ENCODE measurements at places on chromosomes 13 and 19. TPM values are rescaled to one million over a fixed set of nuclear protein-coding genes. Genes with fewer than 3 reads are reported as not detected.

- no peak for DNase-seq
Measured at GRCh38 chr13:66911411-66911939, 318.7 kb downstream of the PCDH9 start.

- DNase-seq, result peak; percentile 12
Measured at GRCh38 chr13:65913173-65913572, 1317.0 kb downstream of the PCDH9 start.

GRCh38 chr19:55479451-55480230, 3.2 kb downstream of the ZNF628 start:
- DNase-seq, result no peak

The SYDE1 gene
- 15.3 TPM for total RNA-seq

DNA sequence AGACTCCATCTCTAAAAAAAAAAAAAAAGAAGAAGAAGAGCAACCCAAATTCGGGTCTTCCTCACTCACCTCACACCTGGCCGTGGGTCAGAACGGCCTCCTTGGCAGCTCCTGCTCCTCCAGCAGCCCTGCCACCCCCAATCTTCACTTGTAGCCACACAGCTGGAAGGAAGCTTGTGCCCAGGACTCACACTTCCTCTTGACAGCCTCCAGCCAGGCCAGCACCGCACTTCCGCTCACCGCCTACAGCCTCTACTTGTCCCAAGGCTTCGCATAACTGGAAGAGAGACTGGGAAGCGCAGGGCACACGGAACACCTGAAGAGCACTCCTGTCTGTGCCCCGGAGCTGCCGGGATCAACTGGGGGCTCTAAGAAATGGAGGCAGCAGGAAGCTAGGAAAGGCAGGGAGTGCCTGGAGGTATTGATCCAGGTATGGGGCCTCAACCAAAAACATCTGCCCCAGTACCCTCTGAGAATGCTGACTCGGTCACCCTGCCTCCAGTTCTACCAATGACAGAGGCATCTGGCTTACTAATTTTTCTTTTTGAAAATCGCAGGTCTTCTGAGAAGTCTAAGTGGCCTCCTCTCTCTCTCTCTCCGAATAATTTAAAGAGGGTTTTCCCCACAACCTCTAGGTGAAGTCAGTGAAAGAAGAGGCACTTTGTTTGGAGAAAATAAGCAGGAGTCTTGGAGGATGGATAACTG, 31.1 kb upstream of the ATP12A start:
- DNase-seq, result no peak

- no peak for DNase-seq
Measured at GRCh38 chr19:58007285-58007684, 4.7 kb upstream of the ZNF606 start.

GRCh38 chr13:81745391-81745790, 1404.5 kb upstream of the SPRY2 start:
- peak; percentile 76 for DNase-seq

The CEACAM20 gene
- total RNA-seq, result not detected

- no peak for DNase-seq
Measured at GRCh38 chr13:45975337-45975736, 77.2 kb downstream of the ZC3H13 start.

The KIR2DL1 gene
- total RNA-seq, result not detected

GRCh38 chr19:37983916-37984315, 76.9 kb downstream of the SIPA1L3 start:
- no peak for DNase-seq

DNA sequence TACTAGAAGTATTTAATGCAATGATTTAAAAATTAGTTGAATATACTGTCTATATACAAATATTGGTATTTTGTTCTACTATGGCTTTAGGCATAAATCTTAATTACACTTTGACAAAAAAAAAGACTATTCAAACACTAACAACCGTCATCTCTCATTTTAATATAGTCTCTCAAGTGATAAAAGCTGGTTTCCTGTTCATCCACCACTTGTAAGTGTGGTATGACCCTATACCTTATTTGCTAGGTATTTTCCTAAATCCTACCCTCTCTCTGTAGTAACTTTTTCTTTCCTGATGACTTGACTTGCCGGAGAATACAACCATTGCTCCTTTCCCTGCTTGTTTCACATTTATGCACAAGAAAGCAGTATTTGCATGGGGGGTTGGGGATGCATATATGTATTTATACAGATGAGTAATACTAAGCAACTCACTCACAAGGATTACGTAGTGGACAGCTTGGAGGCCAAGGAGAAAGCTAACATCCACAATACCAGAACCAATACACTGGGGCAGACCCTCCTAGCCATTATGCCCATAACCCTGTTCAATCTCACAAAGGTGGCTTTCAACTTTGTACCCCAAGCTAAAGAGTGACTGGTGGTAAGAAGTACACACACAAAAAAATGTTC, 12.7 kb upstream of the EFNB2 start:
- DNase-seq, result no peak

- DNase-seq, result peak; percentile 73
Measured at GRCh38 chr19:55080968-55081769, 5.5 kb downstream of the EPS8L1 start.

The MLLT1 gene
- 7.5 TPM for total RNA-seq

DNA sequence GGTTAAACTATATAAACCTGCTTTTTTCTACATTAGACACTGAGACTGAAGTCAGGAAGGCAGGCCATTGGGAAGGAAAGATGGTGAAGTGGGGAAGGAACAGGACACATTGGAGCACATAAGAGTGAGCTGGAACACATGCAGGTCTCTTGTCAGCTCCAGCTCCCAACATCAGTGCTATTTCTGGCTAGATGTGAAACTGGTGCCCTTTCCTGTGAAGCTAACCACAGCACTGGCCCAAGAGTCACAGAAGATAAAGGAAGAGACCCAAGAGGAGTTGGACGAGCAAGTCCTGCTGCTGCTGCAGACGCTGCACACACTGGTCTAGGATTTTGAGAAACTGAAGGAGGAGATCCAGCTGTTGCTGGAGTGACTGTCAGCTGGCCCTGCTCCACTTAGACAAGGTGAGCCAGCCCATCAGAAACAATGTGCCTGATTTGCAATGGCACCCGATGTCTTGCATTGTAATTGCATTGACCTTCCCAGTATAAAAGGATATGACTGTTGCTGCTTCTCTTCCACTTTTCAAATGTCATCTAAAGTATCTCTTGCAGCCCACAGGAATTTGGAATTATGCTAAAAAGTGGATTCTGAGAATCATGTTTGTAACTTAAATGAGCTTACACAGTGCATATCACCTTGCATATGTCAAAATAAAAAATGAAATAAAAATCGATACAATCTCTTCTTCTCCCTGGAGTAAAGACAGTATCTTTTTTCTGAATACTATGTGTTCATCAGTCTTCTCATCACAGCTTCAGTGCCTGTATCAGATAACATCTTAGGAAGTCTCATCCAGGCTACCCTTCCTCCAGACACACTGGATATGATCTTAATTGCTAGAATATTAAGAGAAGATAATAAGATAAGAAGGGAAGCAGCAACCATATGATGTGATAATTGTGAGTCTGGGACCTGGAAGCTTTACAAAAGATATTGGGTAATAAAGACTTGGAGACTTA, 230.7 kb upstream of the SPRY2 start:
- DNase-seq, result no peak

GRCh38 chr13:42967660-42968059, 24.4 kb downstream of the EPSTI1 start:
- no peak for DNase-seq

DNA sequence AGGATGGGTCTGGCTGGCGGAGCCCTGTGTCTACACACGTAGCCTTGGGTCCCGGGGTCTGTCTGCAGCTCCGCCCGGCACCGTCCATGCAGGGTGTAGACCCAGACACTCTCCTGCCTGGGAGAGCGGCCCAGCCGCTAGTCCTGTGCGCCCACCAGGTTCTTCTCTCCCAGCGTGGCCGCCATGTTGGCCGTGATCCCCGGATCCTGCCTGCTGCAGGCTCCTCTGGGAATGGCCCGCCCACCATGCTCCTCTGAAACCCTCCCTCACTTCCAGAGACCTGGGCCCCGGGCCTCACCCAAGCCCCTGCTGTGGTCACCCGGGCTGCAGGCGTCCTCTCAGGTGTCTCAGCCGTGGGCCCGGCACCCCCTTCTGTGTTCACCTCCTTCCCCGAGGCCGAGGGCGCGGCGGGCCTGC, 57.7 kb upstream of the MCF2L start:
- DNase-seq, result no peak

DNA sequence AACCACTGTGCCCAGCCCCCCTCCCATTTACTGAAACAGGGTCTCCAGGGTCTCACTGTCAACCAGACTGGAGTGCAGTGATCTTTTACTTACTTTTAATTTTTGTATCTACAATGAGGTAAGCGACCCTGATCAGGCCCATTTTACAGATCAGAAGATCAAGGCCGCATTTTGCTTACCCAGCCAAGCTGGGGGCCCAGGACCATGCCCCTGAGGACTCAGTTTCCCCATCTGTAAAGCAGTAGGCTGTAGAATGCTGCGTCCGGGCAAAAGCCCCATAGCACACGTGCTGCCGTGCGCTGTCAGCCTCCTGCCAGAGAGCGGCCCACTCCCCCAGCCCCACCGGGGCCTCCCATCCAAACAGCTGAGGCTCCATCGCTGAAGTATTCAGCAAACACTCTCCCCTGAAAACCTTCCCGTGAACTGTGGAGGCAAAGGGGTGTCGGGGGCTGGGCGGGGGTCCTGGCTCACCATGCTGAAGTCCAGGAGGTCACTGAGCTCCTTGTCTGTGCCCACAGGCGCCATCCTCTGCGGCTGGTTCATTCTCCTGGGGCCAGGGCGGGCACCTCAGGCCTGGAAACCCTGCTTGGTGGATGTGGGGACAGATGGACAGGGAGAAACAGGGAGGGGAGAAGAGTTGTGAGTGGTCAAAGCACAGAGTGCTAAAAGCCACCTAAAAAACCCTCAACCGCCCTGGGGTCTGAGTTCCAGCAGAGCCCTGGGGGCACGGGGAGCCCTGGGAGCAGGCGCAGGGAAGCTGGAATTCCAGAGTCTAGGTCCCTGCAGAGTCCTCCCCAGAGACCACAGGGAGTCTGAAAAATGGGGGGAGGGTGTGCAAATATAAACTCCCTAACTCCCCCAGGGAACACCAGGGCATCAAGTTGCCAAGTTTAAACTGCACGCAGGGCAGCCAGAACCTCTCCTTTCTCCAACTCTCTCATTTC, 2.4 kb downstream of the TCF3 start:
- DNase-seq, result no peak

The PROZ gene
- not detected for total RNA-seq

- DNase-seq, result peak; percentile 73
Measured at GRCh38 chr19:48539503-48540096, 12.4 kb upstream of the SULT2B1 start.
